ENCODE measurements at places on chromosomes 3 and 15.
A peak's percentile ranks its signal among the peaks of the same experiment; 100 is the strongest.

DNA sequence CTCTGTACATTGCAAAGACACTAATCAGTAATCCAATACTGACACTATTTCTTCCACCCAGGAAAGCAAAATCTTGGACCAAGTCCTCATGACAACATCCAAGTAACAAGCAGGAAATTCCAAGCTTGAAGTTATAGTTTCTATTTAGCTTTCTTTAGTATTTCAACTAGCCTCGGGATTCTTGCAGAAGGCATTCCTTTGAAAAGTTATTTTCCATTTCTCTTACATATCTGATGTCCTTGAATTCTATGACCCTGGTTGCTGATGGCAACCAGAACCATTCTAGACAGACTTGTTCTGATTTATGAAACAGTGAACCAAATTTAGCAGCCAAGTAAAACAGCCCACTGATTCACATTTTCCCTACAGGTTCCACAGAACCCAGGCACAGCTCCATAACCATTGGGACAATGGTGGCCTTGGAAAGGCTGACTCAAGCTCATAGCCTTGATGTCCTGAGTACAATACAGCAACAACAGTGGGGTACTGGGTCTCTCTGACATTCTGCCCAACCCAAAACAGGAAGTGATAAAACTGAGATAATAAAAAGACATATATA, 26.5 kb downstream of the P3H2 start:
- DNase-seq, result peak; percentile 67

DNA sequence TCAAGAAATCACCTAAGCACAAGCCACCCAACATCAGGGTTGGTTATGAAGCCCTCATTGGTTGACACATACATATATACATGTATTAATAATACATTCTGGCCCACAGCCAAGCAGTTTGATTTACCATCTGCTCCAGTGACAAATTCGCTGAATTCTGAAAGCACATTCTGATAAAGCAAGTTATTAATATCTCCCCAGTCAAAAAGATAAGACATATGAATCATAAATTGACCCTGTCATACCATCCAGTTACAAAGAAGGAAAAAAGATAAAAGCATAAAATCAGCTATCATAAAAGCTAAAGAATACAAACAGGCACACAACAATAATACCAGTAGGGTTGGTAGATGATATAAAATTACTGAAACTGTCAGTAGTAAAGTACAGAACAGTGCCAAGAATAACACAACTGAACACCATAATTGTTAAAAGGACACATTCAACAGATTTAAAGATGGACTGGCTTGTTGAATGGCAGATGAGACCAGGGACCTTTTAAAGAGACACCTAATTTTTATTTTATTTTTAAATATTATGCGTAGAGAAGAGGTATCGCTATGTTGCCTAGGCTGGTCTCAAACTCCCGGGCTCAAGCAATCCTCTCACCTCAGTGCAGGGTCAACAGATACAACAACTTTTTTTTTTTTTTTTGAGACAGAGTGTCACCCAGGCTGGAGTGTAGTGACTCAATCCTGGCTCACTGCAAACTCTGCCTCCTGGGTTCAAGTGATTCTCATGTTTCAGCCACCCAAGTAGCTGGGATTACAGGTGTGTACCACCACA, 7.7 kb downstream of the SNX4 start:
- DNase-seq, result peak; percentile 72

- DNase-seq, result no peak
These were observed 212.1 kb upstream of the P2RY1 start for GRCh38 chr3:152622811-152623167.

GRCh38 chr3:176055836-176056235, 1141.4 kb downstream of the TBL1XR1 start:
- no peak for DNase-seq

GRCh38 chr3:140386357-140387100, 291.3 kb upstream of the TRIM42 start:
- no peak for DNase-seq

DNA sequence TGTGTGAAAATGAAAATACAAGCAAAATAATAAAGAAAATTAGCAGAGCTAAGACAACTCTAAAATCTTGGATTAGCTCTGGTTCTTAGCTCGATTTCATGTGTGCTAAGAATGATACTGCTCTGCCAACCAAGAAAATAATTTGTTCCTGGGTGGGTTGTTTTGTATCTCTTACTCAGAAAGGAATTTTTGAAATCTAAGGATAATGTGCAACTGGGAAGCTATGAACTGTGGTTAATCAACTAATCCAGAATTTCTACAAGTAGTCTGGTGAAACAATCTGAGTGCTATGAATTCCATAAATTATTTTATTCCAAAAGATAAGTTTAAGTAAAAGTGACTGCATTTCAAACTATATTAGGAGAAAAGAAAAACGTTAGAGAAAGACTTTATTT, 92.0 kb downstream of the TFDP2 start:
- DNase-seq, result peak; percentile 53

DNA sequence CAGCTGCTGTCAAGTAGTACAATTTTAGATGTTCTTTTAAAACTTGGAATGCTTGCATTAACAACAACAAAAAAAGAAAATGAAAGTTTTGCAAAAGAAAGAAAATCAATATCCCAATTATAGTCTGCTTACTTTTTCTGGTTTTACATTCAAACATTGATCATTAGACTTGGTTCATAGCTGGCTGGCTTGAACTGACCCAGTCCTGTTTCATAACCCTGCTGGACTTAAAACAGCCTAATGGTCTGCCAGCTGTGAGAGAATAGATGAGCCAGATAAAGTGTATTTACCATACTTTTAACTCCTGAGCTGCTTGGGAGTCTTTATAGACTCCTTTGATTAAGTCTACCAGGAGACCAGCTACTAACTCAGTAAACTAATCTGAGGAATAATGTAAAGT, 59.2 kb downstream of the PIAS1 start:
- DNase-seq, result peak; percentile 44

- peak; percentile 20 for DNase-seq
These were observed 8.6 kb downstream of the SLC6A1 start for GRCh38 chr3:11001020-11001657.

- DNase-seq, result peak; percentile 21
These were observed 75.2 kb downstream of the NEO1 start for GRCh38 chr15:73127302-73127936.

GRCh38 chr3:60282866-60283265, 968.4 kb downstream of the FHIT start:
- DNase-seq, result no peak

DNA sequence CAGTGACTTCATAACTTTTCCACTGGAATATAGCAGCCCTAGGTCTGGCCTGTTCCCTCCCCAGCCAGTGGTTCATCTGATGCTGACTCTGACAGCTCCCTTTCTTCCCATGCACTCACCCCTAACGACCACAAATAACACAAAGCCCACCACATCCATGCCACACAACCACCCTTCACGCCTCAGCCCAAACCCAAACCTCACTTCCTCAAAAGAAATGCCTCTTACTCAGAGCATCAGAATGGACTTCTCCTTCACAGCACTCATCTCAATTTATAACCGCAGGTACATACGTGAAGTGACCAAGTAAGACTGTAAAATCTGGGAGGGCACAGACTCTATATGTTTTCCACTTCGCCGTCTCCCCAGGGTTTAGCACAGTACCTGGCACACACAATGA, 1.1 kb downstream of the RBSN start:
- peak; percentile 7 for DNase-seq

DNA sequence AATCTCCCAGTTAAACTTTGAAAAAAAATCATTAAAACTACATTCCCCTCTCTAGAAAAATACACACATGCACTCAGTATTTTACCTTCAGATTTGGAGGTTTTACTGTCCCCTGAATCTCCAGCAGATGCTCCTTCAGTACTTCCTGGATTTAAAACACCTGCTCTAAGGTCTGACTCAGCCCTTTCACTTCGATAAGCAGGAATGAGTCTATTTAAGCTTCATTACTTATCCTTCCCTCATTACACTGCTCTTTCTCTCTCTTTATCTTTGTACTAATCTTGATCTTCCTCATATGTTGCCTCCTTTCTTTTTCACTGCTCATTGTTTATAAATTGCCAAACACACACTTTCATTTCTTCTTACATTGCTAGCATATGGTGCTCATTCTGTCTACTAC, 443.9 kb downstream of the DIPK2A start:
- DNase-seq, result peak; percentile 2

- no peak for DNase-seq
These were observed 634.0 kb downstream of the OTOL1 start for GRCh38 chr3:162130582-162130981.

GRCh38 chr15:52463638-52464037, 65.0 kb downstream of the MYO5A start:
- peak; percentile 46 for DNase-seq

GRCh38 chr3:170701696-170702678, 116.1 kb upstream of the SLC7A14 start:
- DNase-seq, result no peak

- no peak for DNase-seq
These were observed 1.7 kb upstream of the FAM3D start for GRCh38 chr3:58668247-58668646.

GRCh38 chr3:16104156-16104555, 70.3 kb upstream of the GALNT15 start:
- no peak for DNase-seq

GRCh38 chr3:31858439-31858838, 122.6 kb downstream of the OSBPL10 start:
- peak; percentile 16 for DNase-seq

DNA sequence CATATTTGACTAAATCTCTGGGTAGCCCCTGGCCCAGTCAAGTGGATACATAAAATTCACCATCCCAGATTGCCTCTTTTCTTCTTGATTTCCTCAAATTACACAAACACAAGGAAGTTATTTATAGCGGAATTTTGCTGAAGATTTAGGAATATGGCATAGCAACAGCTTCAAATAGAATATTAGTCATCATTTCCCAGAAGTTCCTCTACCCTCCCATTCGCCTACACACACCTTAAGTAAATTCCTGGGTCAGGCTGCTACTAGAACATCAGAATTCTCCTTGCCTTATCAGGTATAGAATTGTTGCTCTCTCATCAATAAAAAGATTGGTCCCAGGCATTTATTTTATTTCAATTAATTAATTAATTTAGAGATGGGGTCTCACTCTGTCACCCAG, 31.6 kb downstream of the MESD start:
- no peak for DNase-seq

- no peak for DNase-seq
These were observed 214.2 kb downstream of the FEZF2 start for GRCh38 chr3:62159056-62159708.

DNA sequence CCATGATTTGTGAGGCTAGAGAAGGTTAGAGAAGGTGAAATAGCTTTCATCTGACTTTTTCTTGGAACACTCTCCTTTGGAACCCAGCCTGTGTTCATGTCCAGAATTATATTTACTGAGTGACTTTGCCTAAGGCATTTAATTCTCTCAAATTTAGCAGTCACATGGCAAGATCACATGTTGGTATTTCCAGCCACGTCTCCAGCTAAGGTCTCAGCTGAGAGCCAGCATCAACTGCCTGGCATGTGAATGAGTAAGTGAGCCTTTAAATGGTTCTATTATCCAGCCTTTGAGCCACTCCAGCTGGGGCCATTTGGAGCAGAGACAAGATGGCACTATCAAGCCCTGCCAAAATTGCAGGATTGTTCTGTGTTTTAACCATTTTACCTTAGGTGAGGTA, 130.2 kb upstream of the SGO1 start:
- no peak for DNase-seq

DNA sequence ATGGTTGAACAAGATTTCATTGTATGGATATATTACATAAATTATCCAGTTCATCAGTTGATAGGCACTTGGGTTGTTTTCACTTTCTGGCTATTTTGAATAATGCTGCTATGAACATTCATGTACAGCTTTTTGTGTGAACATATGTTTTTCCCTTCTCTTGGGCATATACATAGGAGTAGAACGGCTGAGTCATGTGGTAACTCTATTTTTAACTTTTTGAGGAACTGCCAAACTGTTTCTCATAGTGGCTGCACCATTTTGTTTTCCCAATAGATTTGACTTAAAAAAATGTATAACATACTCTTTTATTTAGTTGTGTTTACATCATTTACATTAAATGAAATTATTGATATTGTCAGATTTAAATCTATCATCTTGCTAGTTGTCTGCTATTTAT, 28.8 kb upstream of the RFX7 start:
- no peak for DNase-seq

DNA sequence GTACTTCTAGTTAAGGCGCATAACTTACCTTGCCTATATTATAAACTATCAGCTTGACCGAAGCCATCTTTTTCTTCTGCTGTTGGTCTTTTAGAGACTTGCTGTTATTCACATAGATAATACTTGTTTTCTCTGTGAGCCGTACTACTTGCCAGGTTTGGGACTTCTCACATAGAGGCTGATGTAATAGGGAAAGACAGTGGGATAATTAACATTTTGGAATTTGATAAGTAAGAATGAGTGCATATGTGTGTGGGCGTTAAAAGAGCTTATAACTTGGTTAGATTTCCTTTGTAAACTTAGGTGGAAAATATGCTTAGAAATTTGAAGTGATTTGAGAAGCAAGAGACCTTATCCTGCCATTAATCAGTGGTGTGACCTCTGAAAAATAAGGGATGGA, 47.8 kb downstream of the FNDC3B start:
- peak; percentile 33 for DNase-seq

- DNase-seq, result no peak
These were observed 10.6 kb upstream of the MINDY2 start for GRCh38 chr15:58760385-58761009.

DNA sequence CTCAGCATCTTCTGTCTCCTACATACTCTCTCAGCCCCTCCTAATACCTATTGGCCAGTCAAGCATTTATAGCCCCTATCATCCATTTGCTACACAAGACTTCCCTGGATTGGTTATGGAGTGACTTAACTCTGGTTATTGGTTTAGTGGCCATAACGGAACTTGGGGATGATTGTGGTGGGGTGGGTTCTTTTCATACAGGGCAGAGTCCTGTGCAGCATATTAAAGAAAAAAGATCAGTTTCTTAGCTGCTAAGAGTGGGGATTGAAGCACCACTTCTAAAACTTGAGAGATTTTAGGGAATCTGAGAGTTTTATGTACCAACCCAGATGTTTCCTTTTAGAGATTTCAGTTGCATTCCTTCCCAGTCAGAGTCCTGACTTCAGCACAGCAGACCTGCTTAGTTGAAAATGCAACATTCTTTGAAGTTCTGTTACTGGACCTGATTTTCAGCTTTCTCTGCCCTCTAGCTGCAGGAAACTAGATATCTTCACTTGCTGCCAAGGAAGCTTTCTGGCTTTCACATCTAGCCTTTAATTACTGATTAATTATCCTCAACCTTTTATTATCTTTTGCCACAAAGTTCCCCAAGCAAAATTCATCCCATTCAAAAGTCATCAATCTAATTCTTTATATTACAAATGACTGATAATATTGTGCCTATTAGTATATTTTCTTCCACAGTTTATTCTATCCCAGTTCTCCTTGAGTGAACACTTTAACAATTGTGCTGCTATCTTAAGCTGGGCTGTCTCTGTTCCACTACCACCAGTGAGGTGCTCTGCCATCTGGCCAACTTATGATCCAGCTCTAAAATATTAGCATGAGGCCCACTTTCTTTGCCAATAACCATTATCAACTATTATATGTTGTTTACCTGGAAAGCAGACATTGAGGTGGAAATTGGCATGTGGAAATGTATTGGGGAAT, 906.0 kb upstream of the ALCAM start:
- peak; percentile 66 for DNase-seq

DNA sequence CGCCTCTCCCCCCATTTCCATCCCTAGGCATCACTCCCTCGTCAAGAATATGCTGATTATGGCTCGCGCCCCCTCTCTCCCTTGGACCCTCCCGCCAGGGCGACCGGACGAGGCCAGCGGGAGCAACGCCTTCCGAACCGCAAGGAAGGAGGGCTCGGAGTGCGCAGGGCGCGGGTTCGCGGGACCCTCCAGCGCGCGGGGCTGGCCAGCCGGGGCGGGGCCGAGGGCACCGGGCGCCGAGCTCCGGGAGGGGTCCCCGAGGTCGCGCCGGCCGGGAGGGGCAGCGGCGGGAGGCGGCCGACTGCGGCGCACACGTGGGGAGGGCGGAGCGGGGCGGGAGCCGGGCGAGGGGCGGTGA, 483 bp downstream of the EHD4 start:
- no peak for DNase-seq

Data from amniotic epithelial cell (primary cell).